ENCODE measurements at places on chromosomes 12 and 14.

DNA sequence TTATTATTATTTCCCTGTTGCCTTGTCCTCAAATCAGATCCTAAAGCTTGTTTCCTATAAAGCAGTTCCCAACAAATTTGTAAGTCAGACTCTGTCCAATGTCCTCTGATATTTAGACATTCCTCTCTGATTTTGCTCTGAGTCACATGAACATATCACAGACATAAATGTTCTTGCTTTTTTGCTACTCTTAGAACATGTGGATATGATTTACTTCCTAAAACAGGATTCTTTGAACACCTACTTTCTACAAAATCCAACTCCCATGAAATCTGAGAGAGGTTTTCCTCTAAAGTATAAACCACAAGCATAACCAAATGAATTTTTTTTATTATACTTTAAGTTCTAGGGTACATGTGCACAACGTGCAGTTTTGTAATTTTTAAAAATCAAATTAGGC is 181.3 kb upstream of the SLC38A2 start:
- no peak for DNase-seq

- no peak for DNase-seq
Observed at GRCh38 chr12:6548966-6549683, 6.7 kb downstream of the IFFO1 start.

DNA sequence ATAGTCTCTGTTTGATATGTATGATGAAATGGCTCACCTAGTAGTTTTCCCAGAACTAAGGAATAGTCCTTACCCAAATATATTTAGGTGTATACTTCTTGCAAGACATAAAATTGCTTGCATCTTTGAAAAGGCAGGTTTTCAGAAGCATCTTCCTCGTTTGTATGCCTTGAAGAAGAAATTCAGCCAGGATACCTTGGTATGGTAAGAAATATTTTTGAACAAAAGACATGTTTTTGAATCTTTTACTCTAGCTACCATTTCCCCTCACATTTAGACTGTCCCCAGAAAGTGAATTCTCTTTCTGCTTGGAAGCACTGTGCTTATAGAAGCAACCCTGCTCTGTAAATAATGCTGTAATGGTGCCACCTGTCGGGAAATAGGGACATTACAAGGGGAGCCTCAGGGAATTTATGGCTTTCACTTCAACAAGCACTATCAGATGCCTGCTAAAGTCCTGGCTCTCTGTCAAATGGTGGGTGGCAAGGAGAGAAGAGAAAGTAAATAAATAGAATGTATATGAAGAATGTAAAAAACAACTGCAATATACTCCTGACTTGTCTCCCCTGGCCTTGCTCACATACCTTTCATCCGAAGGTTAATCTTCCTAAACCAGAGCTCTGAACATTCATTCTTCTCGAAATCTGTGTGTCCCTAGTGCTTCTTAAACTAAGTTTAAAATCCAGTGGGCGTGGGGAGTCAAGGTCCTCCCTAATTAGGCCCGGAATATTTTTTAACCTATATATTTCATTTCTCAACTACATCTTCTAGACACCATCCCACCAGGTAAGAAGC is 6.1 kb downstream of the CCDC184 start:
- DNase-seq: no peak

- DNase-seq: no peak
Observed at GRCh38 chr12:119296535-119296934, 38.0 kb upstream of the CCDC60 start.

DNA sequence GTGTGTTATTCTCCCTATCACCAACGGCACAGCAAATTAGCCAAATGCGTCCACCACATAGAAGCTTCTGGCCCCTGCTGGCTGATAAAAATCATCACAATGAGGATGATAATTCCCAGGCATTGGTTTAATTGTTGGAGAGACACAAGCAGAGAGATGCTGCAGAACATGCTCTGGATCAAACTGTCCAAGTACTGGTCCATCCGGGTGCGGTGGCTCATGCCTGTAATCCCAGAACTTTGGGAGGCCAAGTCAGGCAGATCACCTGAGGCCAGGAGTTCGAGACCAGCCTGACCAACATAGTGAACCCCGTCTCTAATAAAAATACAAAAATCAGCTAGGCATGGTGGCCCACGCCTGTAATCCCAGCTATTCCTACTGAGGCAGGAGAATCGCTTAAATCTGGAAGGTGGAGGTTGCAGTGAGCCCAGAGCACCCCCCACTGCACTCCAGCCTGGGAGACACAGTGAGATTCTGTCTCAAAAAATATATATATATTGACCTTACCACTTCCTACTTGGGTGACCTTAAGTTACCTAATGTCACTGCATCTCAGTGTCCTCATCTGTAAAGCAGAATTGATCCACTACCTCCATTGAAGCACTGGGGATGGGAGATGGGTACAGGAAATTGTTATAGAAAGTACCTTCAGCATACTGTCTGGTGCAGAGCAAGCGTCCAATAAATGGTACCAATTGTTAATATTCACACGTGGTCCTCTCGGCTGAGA is 83.7 kb upstream of the EGLN3 start:
- DNase-seq: no peak

- no peak for DNase-seq
Observed at GRCh38 chr12:55818886-55819285, 1.0 kb downstream of the ORMDL2 start.

- no peak for DNase-seq
Observed at GRCh38 chr12:16568873-16569272, 37.1 kb downstream of the LMO3 start.

GRCh38 chr12:10075451-10075850 is 23.3 kb downstream of the CLEC1A start:
- DNase-seq: no peak

GRCh38 chr14:69822456-69822855 is 25.4 kb upstream of the SLC10A1 start:
- DNase-seq: no peak

DNA sequence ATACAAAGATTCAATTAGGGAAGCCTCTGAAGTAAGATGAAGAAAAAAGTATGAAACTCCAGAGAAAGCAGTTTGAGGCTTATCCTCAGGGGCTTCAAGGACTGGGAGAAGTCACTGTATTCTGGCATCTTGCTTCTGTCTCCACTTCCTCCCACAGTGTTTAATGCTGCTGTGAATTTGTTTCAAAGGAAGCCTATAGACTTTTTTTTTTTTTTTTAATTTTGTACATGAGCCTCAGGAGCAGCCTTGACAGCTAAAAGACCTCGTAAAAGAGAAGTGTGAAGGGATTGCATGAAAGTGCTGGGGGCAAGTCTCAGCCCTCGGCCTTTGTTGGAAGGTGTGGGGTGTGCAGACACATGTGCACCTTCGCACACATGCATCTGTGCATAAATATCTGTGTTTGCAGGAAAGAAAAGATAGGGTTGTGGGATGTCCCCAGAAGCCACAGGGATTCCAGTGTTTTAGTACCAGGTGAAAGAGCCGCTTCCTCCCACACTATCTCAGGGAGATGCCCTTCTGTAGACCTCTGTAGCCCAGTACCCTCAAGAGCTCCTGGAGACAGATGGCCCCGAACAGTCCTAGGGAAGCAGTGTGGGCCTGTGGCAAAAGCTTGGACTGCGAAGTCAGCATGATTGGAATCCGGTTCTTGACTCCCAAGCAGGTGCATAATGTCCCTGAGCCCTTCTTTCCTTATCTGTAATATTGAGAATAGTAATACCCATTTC is 193.5 kb upstream of the BCL2L14 start:
- DNase-seq: no peak

DNA sequence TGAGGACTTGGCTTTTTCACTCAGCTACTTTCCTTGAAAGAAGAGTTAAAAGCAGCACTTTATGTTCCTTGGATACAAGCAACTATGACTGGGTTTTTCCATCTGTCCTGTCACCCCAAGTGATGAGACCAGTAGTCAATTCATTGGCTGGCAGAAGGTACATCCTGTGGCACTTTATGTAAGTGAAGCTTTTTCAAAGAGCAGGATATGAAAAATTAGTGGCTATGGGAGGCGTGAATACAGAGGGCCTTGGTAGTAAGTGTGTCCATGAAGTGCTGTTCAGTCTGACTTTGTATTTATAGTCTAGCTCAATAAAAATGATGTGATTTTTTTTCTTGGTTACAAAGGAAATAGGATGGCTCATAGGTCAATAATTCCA is 68.8 kb downstream of the DRAM1 start:
- DNase-seq: no peak

DNA sequence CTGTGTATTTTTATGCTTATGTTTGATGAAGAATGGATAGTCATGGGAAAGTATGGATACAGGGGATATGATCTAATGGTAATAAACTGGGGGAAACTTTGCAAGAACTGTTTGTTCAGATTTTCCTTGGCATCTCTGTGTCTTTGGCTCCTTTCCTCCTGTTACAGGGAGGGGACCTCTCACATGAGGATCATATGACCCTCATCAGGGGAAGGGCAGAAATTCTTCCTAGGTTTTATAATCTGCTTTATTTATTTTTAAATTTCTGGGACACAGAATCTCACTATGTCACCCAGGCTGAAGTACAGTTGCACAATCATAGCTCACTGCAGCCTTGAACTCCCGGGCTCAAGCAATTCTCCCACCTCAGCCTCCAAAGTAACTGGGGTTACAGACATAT is 526.5 kb downstream of the CCER1 start:
- DNase-seq: no peak

- DNase-seq: no peak
Observed at GRCh38 chr14:101734246-101734847, 27.2 kb upstream of the PPP2R5C start.

- no peak for DNase-seq
Observed at GRCh38 chr14:101069666-101070362, 166.3 kb upstream of the RTL1 start.

DNA sequence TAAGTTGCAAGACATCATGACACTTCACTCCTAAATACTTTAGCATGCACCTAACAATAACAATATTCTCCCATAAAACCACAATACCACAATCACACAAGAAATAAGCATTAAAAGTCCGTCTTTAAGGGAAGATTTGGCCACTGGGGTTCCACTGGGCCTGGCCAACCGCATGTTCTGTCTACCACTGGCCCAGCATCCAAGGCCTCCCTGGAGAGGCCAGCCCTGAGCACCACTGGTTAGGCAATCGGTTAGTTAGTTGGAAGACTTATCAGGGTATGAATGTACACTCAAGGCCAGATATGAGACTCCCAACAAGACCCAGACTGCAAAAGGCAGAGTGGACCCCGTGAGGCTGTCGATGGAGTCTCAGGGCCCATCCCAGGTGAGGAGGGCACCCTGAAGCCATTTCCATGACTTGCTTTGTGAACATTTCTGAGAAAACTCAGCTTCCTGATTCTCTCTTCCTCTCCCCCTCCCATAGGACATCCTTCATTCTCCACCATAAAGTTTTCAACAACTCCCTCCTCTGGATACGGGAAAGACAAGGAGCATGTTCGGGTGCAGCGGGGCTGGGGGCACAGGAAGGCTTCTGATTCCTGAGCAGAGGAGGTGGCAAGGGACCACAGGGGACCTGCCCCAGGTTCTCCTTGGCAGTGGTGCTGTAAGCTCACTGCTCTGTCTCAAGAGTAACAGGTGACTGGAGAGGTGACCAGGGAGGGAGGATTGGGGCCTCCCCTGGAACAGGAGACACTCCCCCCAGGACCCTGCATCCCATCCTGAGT is 5.9 kb downstream of the PXN start:
- DNase-seq: no peak

GRCh38 chr14:72892103-72892878 is 1.6 kb downstream of the DPF3 start:
- no peak for DNase-seq

DNA sequence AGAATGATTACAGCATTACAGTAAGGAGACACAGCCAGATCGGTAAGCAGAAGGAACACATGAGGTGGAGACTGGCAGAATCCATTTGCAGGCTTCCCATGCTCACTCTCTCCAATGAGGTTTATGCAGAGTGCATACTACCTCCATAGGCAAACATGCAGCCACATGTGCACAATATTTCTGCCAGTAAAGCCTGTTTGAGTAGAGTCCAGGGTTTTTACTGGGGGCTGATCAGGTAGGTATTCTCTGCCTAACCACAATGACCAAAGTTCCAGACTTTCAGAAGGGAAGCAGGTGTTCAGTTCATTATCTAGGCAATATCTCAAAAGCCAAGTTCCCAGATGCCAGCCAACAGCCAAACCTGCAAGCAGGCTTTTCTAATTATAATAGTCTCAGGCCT is 31.1 kb downstream of the INTS13 start:
- no peak for DNase-seq

DNA sequence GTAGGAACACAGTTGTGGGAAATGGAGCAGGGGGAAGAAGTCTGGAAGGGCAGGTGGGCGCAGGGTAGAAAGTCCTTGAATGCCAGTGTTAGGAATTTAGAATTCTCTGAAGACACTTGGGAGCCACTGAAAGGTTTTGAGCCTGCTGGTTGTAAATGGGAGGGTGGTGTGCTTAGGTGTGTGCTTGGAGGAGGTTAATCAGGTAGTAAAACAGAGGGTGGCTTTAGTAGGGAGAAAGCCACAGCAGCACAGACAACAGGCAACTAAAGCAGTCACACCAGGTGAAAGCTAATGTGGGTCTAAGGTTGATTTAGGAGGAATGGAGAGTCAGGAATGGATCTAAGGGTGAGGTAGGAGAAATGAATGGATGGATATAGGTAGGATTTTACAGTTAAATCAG is 385.0 kb downstream of the ZFP36L1 start:
- DNase-seq: no peak

- no peak for DNase-seq
Observed at GRCh38 chr14:54737132-54737711, 165.4 kb downstream of the GCH1 start.

- DNase-seq: no peak
Observed at GRCh38 chr14:50021261-50022031, 94.9 kb downstream of the VCPKMT start.

- DNase-seq: no peak
Observed at GRCh38 chr12:64065881-64066451, 156.1 kb downstream of the KICS2 start.

DNA sequence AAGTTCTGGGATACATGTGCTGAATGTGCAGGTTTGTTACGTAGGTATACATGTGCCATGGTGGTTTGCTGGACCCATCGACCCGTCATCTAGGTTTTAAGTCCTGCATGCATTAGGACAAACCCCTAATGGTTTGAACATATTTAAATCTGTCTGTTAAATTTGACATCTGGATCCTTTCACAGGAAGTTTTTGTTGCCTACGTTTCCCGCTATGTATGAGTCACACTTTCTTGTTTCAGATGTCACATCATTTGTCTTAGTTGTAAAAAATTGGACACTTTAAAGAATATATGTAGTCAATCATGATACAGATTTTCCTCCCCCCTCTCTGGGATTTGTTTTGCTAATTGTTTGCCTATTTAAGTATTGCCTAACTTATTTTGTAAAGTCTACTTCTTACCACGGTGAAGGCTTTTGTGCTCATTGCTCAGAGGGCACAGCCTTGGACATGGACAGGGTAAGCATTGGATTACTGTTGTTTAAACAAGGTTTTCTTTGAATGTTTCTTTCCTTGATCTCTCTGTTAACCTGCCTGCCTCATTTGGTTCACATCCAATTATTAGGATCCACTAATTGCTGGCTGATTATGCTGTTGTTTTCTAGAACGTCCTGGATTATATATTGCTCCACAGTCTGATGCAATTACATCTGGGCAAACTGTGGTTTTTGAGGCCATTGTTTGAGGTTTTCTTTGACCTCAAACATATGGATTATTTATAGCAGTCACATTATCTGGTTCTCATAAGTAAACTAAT is 1441.4 kb downstream of the AACS start:
- DNase-seq: no peak

- DNase-seq: peak; percentile 25
Observed at GRCh38 chr12:30764251-30764650, 9.5 kb upstream of the CAPRIN2 start.

- DNase-seq: no peak
Observed at GRCh38 chr12:85829391-85829790, 6.8 kb downstream of the RASSF9 start.

Data from NCI-H2081 treated with DMSO at 0.1 percent for 48 hours (cell line).